ENCODE measurements at places on chromosomes 2 and 18.

DNA sequence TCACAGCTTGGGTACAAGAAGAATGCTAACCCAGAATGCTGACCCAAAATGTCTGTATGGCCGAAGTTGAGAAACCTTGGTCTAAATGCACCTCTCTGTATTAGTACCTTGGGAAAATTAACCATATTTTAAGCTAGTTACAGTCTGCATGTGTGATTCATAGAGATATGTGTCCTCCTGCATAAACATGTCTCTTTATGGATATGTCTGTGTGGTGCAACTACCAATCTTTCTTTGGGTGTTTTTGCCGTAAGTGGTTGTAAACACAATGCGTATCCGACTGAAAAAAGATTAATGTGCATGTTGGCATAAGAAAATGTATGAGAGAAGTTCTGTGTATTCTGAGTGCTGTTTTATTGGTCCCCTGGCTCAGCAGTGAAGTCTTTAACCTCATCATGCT is 54.2 kb upstream of the GAREM2 start:
- no peak for DNase-seq

- peak; percentile 26 for DNase-seq
Measured at GRCh38 chr2:177243476-177243875, 21.1 kb downstream of the NFE2L2 start.

- peak; percentile 17 for DNase-seq
Measured at GRCh38 chr2:189492451-189492850, 51.2 kb downstream of the WDR75 start.

- no peak for DNase-seq
Measured at GRCh38 chr18:477565-477964, 22.9 kb downstream of the COLEC12 start.

DNA sequence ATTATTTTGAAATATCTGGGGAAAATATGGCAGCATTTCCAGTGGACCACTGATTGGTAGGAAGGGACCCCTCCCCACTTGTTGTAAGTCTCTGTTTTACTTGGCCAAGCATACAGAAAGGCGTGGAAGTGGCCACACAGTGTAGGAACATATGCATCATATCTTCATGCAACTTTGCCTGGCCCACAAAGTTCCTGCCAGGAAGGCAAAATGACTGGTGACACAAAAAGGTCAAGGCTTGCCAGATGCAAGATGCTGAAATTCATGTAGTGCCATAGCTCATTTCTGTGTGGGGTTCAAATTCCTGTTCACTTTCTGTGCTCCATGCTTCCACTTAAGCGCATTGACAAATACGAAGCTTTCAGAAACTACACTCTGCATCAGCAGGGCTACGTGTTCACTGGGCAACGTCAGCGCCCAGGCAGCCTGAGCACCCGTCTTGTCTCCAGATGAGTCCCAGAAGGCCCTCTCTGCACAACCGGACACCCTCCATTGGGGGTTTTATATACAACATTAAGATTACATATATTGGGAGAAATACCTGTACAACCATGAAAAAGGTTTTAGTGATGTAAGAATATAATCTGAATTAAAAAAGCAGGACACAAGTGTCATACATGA is 3.6 kb downstream of the DYNC2LI1 start:
- no peak for DNase-seq

- DNase-seq: no peak
Measured at GRCh38 chr2:136305517-136306192, 187.7 kb upstream of the CXCR4 start.

DNA sequence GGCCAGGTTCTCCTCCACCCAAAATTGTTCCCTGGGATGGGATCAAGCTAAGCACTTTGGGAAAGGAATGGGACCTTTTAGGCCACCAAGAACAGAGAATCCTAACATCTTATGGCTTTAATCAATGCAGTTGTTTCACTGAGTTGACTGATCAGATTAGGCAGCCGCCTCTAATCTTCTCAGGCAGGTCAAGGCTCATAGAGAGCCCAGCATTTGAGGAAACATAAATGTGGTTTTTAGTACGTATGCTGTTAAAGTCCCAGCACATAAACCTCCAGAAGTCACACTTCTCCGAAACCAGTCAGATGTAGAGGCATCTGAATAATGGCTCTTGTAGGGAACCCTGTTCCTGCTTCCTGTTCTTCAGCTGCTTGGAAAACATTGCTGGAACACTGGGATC is 99.5 kb upstream of the RMDN2 start:
- DNase-seq: no peak

- no peak for DNase-seq
Measured at GRCh38 chr2:172863341-172863740, 127.7 kb downstream of the RAPGEF4 start.

- DNase-seq: no peak
Measured at GRCh38 chr18:5961828-5962150, 66.5 kb upstream of the TMEM200C start.

- no peak for DNase-seq
Measured at GRCh38 chr2:14232217-14232616, 400.3 kb upstream of the LRATD1 start.

DNA sequence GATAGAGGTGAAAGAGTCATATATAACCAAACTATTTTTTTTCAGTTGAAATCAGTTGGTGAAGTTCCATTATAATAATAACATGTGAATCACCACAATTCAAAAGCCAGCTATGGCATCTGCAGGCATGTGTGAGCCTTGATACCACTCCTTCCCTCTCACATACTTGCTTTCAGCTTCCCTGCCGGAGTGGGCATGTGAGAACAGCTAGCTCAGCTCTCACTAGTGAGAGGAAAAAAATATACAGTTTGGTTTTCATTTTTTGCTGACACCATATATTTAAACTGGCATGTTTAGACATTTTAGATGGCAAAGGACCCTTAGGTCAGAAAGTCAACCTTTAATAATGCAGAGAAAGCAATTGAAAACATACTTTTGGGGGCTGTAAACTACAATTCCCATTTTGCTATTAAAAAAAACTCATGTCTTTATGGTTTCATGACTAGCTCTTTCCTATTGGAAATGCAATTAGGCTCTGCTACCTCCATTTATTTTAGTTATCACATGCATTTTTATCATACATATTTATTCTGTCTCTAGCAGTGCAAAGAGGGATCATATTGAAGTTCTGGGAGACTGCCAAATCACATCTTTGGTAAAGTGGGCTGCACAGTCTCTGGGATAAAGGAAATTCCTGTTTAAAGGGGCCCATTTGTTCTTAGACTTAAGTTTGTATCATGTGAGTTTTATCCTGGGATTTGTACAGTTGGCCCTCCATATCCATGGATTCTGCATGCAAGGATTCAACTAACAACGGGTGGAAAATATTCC is 33.2 kb upstream of the SLC40A1 start:
- peak; percentile 21 for DNase-seq

GRCh38 chr2:128491692-128492244 is 173.1 kb upstream of the HS6ST1 start:
- no peak for DNase-seq

DNA sequence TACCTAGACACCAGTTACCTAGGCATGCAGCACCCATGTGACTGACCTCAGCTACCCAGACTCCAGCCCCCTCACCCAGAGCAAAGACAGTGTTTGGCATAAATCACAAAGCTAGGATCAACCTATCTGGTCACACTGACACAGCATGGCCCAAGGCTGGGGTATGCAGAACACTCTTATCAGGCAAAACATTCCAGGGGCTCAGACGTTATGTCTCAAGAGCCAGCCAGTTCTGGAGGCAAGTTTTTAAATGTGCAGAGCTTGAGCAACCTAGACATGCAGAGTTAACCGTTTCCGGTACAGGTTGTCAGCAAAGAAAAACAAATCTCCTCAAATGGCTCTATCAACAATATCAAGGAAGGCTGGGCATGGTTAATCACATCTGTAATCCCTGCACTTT is 92.8 kb downstream of the AP1S3 start:
- peak; percentile 50 for DNase-seq

DNA sequence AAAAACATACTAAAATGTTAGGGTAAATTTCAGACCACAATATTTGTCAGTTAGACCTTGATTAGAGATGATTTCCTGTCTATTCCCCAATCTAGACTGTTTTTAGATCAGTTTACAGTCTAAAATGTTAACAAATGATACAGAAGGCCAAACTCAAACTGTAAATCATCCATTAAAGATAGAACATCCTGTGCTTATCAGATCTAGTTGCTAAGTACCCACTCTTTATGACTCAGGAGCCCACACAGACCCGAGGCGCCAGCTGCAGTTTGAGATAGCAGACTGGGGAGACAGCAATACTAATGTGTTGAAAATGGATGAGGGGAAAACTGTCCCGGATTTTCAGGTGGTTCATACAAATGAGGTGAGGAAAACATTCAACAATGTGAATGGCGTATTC is 113.3 kb downstream of the SCG2 start:
- DNase-seq: peak; percentile 26

GRCh38 chr2:133377599-133377998 is 190.7 kb downstream of the NCKAP5 start:
- no peak for DNase-seq

GRCh38 chr2:17136877-17137276 is 381.4 kb downstream of the RAD51AP2 start:
- peak; percentile 3 for DNase-seq

- DNase-seq: no peak
Measured at GRCh38 chr2:223602972-223603371, 811 bp upstream of the SCG2 start.

- DNase-seq: peak; percentile 73
Measured at GRCh38 chr2:55865096-55865835, 58.3 kb downstream of the EFEMP1 start.

- no peak for DNase-seq
Measured at GRCh38 chr2:209451209-209451834, 27.5 kb downstream of the MAP2 start.

DNA sequence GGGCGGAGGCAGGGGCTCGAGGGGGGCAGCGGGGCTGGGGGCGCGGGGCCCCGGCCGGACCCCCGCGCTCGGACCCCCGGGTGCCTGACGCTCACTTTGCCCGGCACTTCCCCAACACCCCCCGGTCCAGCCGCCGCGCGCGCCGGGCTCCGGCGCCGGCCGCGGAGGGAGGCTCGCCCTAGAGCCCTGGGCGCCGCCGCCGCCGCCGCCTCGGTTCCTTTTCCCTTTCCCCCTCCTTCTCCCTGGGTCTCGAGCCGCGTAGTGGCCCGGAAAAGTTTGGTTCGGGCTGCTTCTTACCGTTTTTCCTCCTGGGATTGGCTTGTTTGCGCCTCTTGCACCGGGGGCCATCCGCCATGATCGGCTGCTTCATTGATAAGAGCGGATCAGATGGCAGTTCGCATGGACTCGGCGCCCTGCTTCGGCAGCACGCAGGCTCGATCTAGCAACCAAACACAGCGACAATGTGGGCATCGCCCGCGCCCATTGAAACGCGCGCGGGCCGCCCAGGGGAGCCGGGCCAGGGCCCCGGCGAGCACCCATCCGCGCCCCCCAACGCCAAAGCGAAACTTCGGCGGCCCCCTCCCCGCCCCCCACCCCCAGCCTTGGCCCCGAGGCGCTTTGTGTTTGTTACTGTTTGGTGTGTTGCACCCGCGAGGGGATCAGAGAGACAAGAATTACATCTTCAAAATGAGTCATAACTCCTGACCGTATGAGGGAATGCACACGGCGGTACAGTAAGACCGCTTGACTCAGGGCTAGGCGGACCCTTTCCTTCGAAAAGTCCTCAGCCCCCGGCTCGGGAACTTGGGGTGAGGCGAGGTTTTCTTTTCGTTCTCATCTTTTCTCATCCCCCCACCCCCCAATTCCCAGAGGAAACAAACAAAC is 2.7 kb downstream of the ZEB2 start:
- peak; percentile 97 for DNase-seq

- peak; percentile 16 for DNase-seq
Measured at GRCh38 chr18:61738488-61738887, 154.3 kb downstream of the RNF152 start.

- DNase-seq: peak; percentile 77
Measured at GRCh38 chr18:493986-494983, 6.2 kb downstream of the COLEC12 start.

GRCh38 chr18:7617738-7618422 is 50.8 kb downstream of the PTPRM start:
- DNase-seq: peak; percentile 99

- no peak for DNase-seq
Measured at GRCh38 chr2:232211743-232212686, 166.5 kb upstream of the ALPP start.

DNA sequence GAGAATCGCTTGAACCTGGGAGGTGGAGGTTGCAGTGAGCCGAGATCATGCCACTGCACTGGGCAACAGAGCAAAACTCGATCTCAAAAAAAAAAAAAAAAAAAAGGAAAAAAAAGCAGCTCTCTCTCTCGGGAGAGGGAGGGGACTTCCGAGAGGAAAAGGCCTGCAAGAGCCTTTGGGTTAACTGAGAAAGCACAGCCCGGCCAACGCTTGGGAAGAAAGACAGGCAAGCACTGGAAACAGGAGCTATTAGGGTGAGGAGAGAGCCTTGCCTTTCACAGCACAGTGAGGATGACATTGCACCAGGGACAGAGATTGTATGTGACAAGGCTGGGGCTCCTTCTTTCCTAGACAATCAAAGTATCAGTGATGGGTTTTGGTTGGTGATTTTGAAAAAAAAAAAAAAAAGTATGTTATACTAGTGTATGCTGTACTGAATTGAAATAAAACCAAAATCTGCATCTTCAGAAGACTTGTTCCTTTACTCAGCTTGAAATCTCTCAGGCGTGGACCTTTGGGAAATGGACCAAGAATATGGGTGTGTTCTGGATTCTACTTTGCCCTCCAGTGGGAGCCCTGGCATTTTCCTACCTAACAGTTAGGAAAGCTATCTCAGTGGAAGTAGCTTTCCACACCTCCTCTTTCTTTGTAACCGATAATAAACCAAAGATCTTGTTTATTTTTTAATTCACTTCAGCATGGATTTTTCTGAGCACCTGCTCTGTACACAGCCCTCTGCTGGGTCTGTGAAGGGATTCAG is 16.7 kb downstream of the SRSF7 start:
- no peak for DNase-seq

- no peak for DNase-seq
Measured at GRCh38 chr2:144648837-144649465, 129.0 kb upstream of the ZEB2 start.

DNA sequence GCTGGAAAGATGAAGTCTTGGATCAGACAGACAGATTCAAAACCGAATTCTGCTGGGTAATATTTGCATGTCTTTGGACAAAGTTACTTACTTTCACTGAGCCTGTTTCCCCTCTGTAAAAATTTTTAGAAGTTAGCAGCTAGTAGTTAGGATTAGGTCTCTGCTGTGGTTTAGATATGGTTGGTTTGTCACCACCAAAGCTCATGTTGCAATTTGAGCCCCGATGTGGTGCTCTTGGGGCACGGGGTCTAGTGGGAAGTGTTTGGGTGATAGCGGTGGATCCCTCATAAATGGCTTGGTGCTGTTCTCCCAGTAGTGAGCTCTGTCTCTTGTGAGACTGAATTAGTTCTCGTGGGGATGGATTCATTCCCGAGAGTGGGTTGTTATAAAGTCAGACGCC is 38.9 kb upstream of the PNO1 start:
- DNase-seq: no peak

DNA sequence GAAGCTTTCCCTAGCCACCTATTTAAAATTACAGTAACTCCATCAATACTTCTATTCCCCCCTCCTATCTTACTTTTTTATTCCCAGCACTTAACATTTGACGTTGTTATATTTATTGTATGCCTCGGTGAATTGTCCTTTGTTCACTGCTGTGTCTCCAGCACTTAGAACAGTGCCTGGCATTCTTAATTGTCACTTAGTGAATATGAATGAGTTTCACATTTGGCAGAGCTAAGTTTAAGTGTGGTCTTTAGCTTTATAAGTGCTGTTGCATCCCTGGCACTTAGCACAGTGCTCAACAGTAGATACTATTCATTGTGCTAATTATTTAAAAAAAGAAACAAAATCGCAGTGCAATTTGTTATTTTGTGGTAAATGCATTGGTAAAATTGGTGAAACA is 1.7 kb downstream of the RMP24 start:
- no peak for DNase-seq

- peak; percentile 0 for DNase-seq
Measured at GRCh38 chr2:88857951-88858411, 166.5 kb downstream of the RPIA start.

GRCh38 chr2:58920001-58920400 is 678.9 kb upstream of the FANCL start:
- peak; percentile 66 for DNase-seq
